RPMI7951 (cell line): ENCODE measurements at places on chromosomes 3 and 15.

GRCh38 chr3:194462936-194463335, 23.9 kb downstream of the ATP13A3 start:
- DNase-seq = no peak

GRCh38 chr15:42136513-42136912, 19.9 kb downstream of the PLA2G4F start:
- no peak for DNase-seq

DNA sequence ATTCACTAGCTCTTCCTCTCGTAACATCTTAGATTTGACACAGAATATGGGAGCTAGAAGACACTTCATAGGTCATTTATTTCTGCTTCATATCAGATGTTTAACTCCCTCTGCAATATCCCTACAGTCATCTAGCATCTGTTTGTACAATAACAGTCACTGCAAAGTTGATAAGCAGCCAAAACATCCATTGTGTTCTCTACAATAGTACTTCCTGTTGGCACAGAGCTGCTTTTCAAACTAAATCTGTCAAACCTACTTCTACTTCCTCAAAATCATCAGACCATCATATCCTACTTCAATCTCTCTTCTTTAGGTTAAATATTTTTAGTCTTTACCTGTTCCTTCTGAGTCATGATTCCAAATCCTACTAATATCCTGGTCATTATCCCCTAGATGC, 233.2 kb downstream of the FGF12 start:
- DNase-seq = no peak

DNA sequence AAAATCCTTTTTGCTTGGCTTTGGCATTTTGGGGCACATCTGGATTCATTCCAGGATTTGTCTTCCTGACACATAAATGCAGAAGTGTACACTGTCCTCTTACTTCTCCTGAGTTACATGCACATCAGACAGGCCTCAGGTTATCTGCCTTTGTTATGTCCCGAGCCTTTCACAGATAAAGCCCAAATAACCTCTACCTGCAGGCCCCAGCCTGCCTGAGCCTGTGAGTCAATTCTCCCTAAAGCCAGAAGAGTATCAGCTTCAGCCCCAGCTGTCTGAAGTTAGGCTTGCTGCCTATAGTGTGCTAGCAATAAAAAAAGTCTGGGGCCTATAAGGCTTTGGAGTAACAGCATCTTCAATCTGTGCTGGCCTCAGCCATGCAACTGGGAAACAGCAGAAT, 17.7 kb upstream of the GSK3B start:
- DNase-seq = no peak

DNA sequence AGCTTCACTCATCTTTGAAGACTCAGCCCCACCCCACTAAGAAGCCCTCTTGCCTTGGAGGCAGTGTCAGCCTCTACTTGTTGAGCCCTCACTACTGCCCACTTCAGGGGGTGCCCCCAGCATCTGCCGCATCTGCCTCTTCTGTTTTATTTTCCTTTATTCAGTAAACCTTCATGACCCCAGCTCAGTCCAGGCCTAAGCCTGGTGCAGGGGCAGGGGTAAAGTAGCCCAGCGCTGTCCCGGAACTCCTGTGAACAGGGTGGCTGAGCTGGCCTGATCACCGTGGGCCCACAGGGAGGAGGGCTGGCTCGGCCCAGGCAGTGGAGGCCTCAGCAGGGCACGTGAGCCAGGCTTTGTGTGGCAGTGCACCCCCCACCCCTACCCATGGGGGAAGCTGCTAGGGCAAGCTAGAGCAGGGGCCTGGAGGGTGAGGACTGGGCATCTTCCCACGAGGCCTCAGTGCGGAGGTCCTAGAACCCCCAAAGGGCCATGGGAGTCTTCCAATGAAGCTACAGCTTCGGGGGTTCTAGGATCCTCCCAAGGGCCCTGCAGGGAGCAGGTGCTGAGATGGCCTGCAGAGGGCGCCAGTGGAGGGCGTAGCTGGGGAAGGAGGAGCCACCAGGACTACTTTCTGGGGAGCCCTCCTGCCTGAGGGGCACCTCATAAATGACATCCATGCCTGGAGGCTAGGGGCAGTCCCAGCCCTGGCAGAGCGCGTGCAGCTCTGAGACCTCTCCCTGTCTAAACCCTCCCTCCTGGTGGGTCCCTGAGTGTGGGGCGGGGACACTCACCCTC, 36.0 kb downstream of the TSPAN3 start:
- no peak for DNase-seq

- DNase-seq = no peak
Measured at GRCh38 chr15:76846782-76847181, 58.4 kb downstream of the SCAPER start.

- DNase-seq = no peak
Measured at GRCh38 chr3:13105181-13105895, 32.1 kb upstream of the IQSEC1 start.

DNA sequence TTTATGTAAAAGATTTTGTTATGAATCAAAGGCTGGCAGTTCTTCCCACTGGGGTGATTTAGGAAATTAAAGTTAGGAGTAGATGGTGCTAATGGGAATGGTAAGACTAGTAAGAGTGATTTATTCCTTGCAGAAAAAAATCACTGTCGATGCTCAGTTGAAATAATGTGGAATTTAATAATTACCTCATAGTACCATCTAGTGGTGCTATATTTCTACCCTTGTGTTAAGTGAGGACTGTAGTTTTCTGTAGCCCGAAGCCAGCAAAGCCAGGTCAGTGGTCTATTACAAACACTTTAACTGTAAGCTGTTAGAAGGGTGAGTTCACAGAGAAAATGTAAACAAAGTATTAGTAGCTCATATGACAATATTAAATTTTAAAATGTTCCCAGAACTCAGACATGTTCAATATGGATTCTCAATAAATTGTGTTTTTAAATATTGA, 39.5 kb upstream of the GOLGA8J start:
- peak; percentile 18 for DNase-seq

- DNase-seq = no peak
Measured at GRCh38 chr15:39154227-39154638, 426.6 kb upstream of the THBS1 start.

GRCh38 chr15:101193120-101193644, 58.7 kb downstream of the CHSY1 start:
- no peak for DNase-seq
